ENCODE measurements at places on chromosomes 12 and 14.

GRCh38 chr14:65465584-65465983 lies 53.1 kb downstream of the FUT8 start:
- no peak for DNase-seq

DNA sequence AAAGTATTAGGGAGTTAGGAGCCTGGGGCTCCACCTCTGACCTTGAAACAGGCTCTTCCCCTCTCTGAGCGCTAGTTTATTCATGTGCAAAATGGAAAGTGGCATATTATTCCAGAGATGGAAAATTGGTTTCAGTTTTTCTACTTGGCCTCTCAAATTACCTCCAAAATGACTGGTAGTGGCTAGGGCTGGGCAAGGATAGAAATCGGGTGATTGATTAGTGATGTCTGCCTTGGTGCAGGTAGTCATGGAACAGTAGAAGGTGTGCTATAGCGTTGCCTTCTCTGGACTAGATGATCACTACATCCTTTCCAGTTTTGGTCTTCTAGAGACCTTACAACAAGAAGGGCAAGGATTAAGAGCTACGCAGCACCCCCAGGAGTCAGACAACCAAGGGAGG lies 8.6 kb upstream of the MSI1 start:
- no peak for DNase-seq

DNA sequence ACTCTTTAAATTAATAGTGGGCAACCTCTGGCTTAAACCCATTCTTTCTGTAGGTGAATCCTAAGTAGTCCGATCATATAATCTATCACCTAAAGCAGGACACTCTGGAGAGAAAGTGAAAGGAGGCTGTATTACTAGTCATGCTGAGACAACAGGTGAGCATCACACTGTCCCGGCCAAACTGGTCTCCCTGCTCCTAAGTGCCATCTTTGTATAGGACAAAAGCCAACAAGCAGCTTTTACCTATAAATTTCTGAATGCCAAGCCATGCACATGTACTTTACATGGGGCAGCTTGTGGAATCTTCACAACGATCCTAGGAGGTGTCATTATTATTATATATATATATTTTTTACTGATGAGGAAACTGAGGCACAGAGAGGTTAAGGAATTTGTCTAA lies 18.0 kb downstream of the PLEKHH1 start:
- no peak for DNase-seq

DNA sequence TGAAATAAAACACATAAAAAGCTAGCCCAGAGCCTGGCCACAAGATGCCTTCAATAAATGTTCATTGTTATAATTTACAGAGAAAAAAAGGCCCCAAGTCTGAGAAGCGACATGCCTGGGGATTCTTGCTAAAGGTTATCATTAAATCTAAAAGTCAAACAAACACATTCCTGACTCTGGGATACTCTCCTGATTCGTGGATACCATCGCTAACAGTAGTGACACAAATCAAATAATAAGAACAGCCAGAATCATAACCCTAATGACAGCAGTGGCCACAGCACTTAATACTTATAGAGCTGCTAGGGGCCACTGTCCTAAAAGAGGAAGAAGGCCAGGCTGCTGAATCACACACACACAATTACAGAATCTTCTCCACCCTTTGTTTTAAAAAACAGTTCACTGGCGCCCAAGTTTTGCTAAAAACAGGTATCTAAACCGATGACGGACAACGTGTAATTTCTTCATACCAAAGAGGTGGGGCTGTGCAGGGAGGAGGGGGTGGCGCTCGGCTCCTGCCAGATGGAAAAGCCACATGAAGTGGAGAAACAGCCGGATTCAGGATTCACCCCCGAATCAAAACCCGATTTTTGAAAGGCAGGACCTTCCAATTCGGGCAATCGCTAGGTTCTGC lies 1.2 kb downstream of the CLIP1 start:
- DNase-seq = no peak

GRCh38 chr14:54813081-54813480 lies 89.5 kb downstream of the GCH1 start:
- DNase-seq = no peak

DNA sequence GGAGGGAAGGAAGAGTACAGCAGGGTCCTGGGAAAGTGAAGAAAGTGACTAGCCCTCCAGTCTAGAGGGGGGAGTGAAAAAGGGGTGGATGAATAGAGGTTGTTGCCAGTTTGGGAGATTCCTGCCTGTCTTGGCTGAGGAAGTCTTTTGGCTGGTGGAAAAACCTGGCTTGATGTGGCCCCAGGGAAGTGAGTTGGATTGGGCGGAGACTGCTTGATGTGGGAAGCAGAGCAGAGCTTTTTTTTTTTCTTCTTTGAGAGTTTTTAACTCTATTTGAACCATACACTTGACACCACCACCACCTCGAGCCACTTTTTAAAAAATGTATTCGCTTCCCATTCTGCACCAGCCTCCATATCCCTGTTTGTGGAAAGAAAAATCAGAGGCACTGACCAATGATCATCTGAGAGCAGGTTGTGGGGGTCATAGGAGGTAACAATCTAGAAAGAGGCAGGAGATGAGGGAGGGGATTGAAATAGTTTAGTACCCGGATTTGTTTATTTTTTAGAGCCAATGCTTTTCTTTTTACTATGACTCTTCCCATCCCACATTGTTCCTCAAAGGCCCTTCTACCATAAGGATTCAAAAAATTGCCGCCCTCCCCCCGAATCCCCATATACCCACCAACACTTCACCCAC lies 690 bp upstream of the DTX3 start:
- no peak for DNase-seq

- DNase-seq = no peak
These were observed 44.5 kb downstream of the LRTM2 start for GRCh38 chr12:1864867-1865266.

GRCh38 chr12:104494137-104494792 lies 37.5 kb downstream of the CHST11 start:
- peak; percentile 34 for DNase-seq

GRCh38 chr12:64826234-64826633 lies 1.8 kb downstream of the TBC1D30 start:
- no peak for DNase-seq

GRCh38 chr14:100678469-100678828 lies 48.2 kb upstream of the DLK1 start:
- DNase-seq = no peak

DNA sequence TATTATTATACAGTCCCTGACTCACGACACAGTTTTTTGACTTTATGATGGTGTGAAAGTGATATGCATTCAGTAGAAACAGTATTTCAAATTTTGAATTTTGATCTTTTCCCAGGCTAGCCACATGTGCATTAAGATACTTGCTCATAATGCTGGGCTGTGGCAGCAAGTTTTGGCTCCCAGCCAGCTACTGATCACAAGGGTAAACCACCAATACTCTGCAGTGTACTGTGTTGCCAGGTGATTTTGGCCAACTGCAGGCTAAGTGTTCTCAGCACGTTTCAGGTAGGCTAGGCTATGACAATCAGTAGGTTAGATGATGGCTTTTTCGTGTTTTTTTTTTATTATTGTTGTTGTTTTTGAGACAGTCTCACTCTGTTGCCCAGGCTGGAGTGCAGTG lies 69.4 kb upstream of the ACTN1 start:
- no peak for DNase-seq

DNA sequence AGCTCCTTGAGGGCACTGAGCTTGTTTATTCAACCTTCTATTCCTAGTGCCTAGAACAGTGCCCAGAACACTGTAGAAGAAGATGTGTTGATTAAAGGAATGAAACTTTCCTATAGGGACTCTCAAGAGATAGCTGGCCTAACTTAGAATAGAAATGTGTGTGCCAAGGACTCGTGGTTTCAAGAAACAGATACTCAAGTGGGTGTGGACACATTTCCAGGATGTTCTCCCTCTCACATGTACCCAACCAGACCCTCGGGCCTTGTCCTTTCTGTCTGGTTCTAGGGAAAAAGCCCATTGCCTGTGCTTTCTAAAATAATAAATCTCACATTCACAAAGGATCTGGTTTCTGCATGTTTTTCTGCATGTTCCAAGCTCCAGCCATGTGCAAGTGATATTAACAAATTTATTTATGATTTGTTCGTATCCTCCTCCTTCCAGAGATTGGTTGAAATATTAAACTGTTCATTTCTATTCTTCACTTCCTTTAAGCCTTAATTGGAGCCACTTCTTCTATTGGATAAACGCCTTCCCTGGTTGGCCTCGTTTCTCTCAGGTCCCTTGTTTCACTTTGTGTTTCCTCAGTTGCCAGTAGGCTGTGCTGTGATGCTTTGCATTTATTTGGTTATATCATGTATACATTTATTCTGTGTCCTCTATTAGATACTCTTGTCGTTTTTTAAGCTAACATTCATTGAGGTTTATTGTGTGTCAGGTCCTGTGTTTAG lies 89.8 kb downstream of the CRADD start:
- no peak for DNase-seq

- no peak for DNase-seq
These were observed 578 bp downstream of the PPP1R13B start for GRCh38 chr14:103846543-103847450.

DNA sequence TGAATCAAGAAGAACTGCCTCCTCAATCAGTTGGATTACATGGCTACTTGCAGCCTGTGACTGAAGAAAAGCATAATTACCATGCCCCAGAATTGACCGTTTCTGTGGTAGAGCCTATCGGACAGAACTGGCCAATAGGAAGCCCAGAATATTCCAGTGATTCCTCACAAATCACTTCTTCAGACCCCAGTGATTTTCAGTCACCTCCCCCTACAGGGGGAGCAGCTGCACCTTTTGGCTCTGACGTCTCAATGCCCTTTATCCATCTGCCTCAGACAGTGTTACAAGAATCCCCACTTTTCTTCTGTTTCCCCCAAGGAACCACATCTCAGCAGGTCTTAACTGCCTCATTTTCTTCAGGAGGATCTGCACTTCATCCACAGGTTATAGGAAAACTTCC lies 80.8 kb downstream of the RAD52 start:
- DNase-seq = no peak

DNA sequence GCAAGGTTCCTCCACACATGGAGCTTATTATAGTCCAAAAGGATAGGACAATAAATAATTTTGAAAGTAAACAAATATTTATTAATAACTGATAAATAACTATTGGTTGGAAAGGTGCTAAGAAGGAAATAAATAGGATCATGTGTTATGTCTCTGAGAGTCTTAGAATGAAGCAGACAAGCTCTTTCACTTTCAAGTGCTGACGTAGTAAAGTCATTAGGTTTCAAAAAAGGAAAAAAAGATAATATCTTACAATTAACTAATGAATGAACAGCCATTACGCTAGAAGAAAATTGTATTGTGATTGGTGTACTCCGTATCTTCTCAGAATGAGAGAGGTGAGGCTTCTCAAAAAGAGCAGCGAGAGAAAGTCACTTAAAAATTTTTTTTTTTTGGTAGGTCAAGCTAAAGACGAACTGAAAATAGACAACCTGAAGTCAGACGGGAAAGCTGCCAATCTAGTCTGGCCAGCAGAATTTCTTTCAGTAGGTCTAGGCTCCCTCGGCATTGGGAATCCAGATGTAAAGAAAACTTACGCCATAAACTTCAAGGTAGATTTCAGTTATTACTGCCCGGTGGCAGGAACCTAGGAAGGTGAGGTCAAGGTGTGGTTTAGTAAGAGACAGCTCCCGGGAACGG lies 583 bp upstream of the LEMD3 start:
- DNase-seq = no peak

- DNase-seq = peak; percentile 24
These were observed 973.3 kb upstream of the TMEM132C start for GRCh38 chr12:127293507-127294310.

- DNase-seq = peak; percentile 70
These were observed at the start of gene SYNE2 for GRCh38 chr14:63852817-63853731. Gene SYNE2 (plus strand): TSS chr14:63853004. CDS start chr14:63909149, 56,145 bp downstream.

DNA sequence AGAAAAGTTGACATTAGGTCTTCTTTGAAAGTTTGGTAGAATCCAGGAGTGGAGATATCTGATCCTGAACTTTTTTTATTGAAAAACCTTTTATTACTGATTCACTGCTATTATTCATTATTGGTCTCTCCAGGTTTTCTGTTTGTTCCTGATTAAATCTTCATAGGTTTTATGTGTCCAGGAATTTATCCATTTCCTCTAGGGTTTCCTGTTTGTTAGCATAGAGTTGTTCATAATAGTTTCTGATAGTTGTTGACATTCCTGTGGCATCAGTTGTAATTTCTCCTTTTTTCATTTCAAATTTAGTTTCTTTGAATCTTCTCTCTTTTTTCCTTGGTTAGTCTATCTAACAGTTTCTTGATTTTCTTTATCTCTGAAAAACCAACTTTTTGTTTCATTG lies 370.3 kb downstream of the SLC6A15 start:
- DNase-seq = no peak

- no peak for DNase-seq
These were observed 924.1 kb upstream of the TMEM132C start for GRCh38 chr12:127342861-127343260.

DNA sequence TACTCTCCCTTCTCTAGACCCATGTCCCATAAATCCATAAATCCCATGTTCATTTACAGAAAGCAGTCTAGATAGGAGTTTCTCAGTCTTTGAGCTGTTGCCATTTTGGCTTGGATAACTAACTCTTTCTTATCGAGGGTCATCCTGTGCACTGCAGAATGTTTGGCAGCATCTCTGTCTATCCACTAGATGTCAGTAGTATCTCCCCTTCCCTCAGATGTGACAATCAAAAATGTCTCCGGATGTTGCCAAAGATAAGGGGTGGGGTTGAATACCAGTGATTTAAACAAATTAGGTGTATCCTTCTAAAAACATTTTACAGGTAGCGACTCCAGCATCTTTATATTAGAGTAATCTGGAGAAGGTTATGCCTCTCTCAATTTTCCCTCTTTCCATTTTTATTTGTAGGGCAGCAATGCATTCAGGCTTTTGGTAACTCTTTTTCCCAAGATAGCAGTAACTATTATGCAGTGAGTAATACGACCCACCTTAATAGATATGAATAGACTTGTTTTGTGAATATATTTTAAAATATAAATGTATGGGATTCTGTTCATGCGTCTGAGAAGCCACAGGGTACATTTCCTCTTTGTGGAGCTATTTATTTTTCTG lies 100.7 kb downstream of the LRRK2 start:
- DNase-seq = no peak

GRCh38 chr12:64583771-64584421 lies 26.4 kb upstream of the RASSF3 start:
- no peak for DNase-seq

GRCh38 chr14:103022002-103022684 lies 35.2 kb downstream of the CDC42BPB start:
- no peak for DNase-seq

- no peak for DNase-seq
These were observed 191.2 kb upstream of the LMNTD1 start for GRCh38 chr12:25744313-25744712.

- no peak for DNase-seq
These were observed 92.4 kb downstream of the SPTSSA start for GRCh38 chr14:34369648-34370030.

GRCh38 chr14:74562515-74563232 lies 49.4 kb downstream of the LTBP2 start:
- no peak for DNase-seq

- peak; percentile 45 for DNase-seq
These were observed at the start of gene JAG2 for GRCh38 chr14:105168496-105168978. Gene JAG2 (minus strand): TSS chr14:105168776. CDS start chr14:105168420, 356 bp downstream.

DNA sequence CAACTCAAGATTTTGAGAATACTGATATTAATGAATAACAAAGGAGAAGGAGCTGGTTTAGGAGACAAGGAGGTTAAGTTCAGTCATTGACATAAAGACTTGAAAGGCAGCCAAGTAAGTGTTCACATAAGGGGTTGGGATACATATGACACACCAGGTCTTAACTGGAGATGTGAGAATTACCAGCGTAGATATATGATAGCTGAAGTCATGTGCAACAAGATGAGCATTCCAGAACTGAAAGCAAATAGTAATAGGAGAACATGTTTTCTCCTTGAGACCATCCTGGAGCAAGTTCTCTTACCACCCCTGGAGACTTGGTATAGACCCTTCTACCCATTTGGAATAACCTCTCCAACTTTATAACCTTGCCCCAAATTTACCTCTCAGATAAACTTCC lies 43.3 kb upstream of the NPFF start:
- DNase-seq = no peak

All from activated CD4-positive, alpha-beta T cell treated with anti-CD3 and anti-CD28 coated beads for 1 hour (primary cell).